ENCODE measurements at places on chromosomes 12 and 14.
A peak's percentile ranks its signal among the peaks of the same experiment; 100 is the strongest.

DNA sequence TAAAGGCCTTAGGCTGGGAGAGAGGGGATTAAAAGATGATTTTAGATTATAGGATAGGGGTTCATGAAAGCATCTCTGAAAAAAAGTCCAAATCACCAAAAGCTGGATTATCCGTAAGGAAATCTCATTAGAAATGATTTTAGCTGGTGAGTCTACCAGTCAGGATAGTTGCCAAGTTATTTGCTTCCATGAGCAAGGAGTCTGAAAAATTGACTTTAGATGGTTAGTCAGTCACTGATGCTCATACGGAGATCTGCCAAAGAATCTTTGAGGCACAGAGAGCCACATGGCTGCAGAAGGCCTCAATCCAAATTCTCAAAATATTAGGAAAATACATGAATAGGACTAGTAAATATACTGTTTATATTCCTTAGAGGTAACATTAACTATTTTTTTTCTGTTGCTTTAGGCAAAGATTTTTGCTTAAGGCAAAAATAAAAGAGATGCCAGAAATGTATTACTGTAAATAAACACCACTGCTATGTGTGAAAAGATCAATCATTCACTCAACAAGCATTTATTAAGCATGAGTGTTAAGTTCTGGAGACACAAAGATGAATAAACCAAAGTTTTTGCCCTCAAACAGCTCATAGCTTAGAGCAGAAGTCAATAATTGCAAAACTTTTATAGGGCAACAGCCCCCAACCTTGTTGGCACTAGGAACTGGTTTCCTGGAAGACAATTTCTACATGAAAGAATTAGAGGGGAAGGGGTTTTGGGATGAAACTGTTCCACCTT is 105.2 kb downstream of the BBS10 start:
- no peak for DNase-seq

- DNase-seq: no peak
Measured at GRCh38 chr12:72622556-72622955, 350.4 kb downstream of the TRHDE start.

DNA sequence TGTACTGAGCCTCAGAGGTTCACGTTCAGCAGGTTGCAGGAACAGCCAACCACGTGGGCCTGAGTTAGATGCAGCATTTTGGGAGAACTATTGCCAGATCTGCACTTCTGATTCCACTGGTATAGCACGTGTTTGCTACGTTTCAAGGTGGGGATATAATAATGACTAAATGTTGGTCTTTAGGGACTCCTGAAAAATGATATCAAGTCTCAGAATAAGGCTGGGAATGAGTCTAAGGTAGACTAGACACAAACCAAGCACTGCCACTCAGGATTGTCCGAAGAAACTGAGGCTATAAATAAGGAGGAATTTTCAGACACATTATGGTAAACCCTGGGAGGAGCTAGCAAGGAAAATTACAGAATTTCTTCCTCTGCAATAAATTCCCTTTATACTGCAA is 98.1 kb downstream of the ESR2 start:
- no peak for DNase-seq

- peak; percentile 15 for DNase-seq
Measured at GRCh38 chr12:97943359-97943758, 480.8 kb downstream of the RMST start.

GRCh38 chr14:52883658-52884057 is 67.2 kb downstream of the FERMT2 start:
- no peak for DNase-seq

GRCh38 chr14:60805841-60806430 is 71.4 kb downstream of the MNAT1 start:
- DNase-seq: no peak

- peak; percentile 70 for DNase-seq
Measured at GRCh38 chr12:48165089-48165981, 8.0 kb upstream of the ASB8 start.

GRCh38 chr14:24280797-24281460 is 9.5 kb upstream of the RABGGTA start:
- DNase-seq: no peak

- DNase-seq: no peak
Measured at GRCh38 chr14:90440021-90440451, 43.2 kb downstream of the CALM1 start.

DNA sequence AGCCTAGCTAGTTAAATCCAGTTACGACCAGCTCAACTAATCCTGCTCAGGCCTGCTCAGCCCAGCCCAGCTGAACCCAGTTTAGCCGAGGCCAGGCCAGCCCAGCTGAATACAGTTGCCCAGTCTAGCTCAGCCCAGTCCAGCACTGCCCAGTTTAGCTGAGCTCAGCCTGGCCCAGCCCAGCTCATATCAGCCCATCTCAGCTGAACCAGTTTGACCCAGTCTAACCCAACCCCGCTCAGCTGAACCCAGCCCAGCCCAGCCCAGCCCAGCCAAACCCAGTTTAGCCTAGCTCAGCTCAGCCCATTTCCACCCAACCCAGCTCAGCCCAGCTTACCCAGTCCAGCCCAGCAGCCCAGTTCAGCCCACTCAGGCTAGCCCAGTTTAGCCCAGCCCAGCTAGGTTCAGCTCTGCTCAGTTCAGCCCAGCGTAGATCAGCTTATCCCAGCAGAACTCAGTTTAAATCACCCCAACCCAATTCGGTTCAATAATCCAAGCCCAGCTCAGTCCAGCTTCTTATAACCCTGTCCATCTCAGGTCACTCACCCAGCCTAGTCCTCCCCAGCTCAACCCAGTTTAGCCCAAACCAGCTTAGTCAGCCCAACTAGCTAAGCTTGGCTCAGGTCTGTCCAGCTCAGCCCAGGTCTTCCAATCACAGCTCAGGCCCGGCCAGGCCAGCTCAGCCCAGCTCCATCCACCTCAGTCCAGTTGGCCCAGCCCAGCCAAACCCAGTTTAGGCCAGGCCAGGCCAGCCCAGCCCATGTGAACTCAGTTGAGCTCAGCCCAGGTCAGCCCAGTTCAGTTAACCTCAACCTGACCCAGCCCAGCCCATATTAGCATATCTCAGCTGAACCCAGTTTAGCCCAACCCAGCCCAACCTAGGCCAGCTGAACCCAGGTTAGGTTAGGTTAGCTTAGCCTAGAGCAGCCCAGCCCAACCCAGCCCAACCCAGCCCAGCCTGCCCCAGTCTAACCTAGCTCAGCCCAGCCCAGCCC is 76.7 kb downstream of the TMEM121 start:
- no peak for DNase-seq

- DNase-seq: no peak
Measured at GRCh38 chr14:37170993-37171392, 1.4 kb downstream of the SLC25A21 start.

DNA sequence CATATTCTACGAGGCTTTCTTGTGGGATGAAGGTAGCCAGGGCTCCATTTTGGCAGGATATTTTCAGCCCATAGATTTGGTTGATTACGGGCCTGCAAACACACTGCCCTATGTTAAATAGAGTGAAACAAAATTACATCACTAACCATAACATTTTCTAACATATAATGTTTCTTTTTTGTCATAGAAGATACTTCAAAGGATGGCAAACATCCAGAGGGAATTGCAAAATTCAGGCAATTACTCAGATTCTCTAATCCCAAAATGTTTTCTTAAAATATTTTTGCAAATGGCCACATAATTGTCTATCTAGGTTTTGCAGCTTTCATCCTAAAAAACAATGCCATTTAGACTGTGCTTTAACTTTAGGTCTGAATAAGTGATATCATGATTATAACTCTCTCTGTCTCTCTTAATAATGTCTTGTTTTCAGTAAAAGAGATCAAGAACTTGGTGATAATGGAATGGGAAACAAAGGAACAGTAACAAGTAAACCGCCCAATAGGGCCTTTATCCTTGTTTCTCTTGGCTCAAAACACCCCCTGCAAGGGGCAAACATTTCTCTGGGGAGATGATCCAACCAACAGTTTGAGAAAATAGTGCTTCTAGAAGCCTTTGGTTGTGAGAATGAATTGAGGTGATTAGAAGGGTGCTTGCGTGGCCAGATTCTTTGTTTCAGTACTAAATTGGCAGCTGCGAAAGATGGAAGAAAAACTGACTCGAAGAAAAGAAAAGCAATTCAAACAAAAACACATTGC is 54.4 kb upstream of the BTG1 start:
- DNase-seq: no peak

- DNase-seq: no peak
Measured at GRCh38 chr14:87108726-87109125, 884.3 kb downstream of the GALC start.

DNA sequence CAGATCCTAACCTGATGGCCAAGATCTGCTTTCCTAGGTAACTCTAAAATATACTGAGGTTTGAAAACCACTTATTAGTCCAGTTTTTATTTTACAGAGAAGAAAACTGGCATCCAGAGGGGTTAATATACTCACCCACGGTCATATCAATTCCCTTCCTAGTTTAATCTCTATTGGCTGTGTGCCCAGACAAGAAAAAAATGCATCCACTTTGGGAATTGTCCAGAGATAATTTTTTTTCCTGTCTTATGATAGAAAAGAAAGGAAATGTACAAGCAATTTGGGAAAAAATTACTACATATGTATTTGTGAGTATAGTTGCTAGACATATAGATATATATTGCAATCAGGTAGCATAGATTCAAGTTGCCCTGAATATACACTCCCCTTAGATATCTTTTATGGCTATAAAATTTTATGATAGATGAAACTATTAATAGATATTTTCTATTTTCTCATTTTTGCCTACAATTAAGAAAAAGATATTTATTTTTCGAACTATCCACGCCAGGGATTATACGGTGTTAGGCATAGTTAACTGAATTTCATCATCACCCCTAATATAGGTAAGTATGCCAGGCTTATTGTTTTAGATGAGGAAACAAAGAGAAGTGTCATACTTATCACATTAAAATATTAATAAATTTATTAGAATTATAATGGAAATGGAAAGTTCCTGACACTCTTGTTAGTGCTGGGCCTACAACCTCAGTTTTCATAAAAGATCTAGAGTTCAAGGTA is 100.5 kb upstream of the SLC38A2 start:
- DNase-seq: peak; percentile 80

- DNase-seq: no peak
Measured at GRCh38 chr12:1799882-1800400, 20.4 kb upstream of the LRTM2 start.

DNA sequence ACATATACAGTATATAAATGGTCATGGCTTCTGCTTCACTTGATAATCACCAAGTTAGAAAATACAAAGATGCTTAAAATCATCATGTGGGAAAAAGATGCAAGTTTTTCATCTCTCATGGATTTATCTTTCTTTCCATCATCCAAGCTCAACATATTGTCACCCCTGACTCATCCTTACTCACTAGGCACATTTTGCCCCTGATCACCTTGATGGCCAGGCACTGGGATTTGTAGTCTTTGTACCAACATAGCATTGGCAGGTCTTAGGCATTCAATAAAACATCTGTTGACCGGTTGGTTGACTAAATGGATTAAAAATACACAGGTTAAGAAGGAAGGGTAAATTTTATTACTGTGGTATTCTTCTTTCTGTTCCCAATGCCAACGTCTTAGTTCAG is 28.1 kb downstream of the KLHDC2 start:
- DNase-seq: no peak

- peak; percentile 25 for DNase-seq
Measured at GRCh38 chr14:32507029-32507984, 178.2 kb downstream of the AKAP6 start.

DNA sequence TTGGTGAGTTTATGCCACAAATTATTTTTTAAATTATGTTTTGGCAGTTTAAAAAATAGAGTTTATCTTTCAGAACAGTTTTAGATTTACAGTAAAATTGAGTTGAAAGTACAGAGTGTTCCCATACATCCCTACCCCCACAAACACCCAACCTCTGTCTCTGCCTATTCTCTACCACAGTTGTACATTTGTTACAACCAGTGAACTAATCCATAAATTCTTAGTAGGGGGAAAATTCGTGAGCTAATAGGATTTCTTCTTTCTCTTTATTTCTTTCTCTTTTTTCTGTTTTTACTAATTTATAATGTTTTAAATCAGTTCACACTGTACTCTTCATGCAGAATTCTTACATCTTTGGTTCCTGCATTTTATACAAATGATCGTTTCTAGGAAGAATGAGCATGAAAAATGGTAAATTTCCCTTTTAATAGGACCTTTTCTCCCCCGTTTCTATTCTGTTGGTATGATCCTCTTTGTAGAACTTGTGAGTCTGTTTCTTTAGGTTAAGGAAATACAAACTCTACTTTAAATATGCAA is 56.7 kb downstream of the MIPOL1 start:
- DNase-seq: no peak

GRCh38 chr12:31702047-31702446 is 26.8 kb downstream of the AMN1 start:
- peak; percentile 35 for DNase-seq

DNA sequence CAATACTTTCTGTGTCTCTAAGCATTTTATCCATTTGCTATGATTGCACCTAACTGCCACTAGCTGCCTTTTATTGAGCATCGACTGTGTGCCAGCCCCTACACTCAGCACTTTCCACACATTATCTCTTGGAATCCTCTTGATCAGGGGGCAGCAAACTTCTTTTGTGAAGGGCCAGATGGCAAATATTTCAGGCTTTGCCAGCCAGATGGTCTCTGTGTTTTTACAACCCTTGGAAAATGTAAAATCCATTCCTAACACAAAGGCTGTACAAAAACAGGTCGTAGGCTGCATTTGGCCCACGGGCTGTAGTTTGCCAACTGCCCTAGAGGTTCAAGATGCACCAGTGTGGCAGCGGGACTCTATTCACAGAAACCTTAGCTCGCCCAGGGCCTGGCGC is 19.5 kb downstream of the FOXN4 start:
- DNase-seq: no peak
